ENCODE measurements at places on chromosomes 7 and 10.

DNA sequence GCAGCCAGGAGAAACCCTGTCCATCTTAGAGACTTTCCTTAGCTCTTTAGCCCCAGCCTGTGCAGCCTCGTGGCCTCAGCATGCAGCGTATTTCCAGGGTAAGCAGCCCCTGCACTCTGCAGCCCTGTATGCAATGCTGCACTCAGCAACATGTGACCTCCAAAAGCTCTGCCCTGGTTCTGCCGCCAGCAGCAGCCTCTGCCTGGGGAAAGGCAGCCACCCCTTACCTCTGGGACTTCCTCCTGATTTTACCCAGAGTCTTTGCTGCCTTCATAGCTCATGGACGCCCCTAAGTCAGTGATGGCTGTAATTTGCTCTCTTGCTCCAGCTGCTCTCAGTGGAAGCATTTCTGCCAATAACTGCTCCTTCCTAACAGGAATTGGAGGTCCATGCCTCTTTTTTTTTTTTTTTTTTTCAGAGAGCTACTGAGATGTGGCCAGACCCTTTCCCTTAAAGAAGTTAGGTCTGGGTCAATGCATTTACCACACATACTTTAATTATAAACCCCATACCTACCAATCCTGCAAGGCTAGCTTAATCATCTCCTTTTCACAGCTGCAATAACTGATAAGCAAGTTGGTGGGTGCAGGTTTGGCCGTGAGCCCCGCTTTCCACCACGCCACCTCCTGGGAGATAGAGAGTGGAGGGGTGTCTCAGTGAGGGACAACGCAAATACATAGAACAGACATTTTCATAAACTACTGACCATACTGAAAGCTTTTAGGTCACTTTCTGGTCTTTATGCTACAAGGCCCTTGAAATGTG is 71.7 kb downstream of the RAMP3 start:
- no peak for DNase-seq

DNA sequence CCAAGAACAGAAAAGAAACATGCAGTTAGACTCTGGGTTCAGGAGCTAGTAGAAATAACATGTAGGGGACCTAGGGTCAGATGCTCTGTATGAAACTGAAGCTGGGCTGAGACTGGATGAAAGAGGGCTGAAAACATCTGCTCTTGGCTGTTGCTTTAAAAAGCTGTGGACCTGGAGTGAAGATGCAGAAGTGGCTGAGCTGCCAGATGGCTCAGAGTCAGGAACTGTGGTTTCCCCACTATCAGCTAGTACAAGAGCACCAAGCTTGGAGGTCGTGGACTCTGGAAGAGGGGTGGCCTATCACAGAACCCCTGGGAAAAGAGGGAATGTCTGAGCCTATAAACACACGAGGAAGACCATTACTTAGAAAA is 5.9 kb downstream of the ADK start:
- DNase-seq = no peak

DNA sequence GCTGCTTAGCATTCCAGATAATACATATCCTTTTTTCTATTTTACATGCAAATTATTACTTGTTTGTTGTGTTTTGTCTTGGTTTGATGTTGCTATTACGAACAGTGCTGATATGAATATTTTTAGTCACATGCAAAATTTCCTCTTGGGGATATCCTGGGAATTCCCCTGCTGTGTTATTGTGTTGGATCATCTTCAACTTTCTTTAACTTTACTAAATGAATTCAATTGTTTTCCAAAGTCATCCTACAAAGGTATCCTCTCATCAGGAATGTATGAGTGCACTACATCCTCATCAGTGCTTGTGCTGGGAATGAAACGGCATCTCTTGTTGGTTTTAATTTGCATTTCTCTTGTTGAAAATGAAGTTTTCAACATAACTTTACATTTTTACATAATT is 87.1 kb downstream of the AASS start:
- DNase-seq = no peak

DNA sequence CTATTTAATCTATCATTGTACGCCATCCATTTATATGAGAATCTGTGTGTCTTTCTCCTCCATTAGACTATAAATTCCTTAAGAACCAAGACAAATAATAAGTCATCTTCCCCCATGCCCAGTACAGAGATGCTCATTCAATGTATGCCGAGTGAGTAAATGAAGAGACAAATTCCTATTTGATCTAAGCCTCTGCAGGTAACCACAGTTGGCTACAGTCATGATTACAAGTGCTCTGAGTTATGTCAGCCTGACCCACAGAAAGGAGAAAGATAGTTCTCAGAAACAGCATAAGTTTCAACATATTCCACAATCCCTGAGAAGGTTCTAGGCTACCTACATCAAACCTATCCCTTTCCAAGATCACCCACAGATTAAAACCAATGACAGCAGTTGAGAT is 46.1 kb downstream of the MPP7 start:
- no peak for DNase-seq

- DNase-seq = no peak
Observed at GRCh38 chr7:33070831-33071230, 8.3 kb upstream of the NT5C3A start.

DNA sequence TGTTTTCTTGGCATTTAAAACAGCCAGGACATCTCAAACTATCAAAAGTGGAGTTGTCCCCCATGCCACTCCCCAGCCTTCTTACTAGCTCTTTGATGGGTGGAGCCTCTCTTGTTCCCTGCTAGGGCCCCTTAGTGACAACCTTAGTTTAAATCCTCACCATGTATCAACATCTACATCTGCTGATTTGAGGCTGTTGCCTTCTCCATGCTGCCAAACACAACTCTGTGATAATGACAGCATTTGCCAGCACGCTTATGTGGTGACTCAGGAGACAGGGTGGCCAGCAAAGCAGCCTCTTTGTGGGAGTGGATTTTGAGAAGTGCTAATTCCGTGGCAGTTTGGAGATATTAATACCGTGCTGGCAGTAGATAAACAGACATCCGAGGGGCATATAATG is 145.4 kb downstream of the LRRC4 start:
- no peak for DNase-seq

All from activated T-helper 1 cell treated with anti-CD3 and anti-CD28 coated beads, Interleukin-2, amount 50 U/mL, for 16 hours (primary cell).